Ascending aorta (tissue), 2 donors: ENCODE measurements at places on chromosomes 11 and 22. TPM values are rescaled to one million over a fixed set of nuclear protein-coding genes. Genes with fewer than 3 reads are reported as not detected.

- no peak overlapping the region for H3K27ac ChIP-seq
- H3K4me1 ChIP-seq, result peaks cover 12% of the 10 kb centered on the region
- no peak overlapping the region for H3K4me3 ChIP-seq
- DNase-seq, result no peak
- H3K36me3 ChIP-seq, result peaks cover 90% of the 10 kb centered on the region
- no peaks in the 10 kb centered on the region for H3K27me3 ChIP-seq
Measured at GRCh38 chr22:38300197-38300945, 16.9 kb downstream of the CSNK1E start.

The PRODH gene
- 1.4 TPM for total RNA-seq

The HIPK3 gene
- 302 TPM for total RNA-seq

The SREBF2 gene
- 46.1 TPM for total RNA-seq

The RCN1 gene
- 85.0 TPM for total RNA-seq

- H3K4me1 ChIP-seq, result no peaks in the 10 kb centered on the region
- H3K27me3 ChIP-seq, result no peaks in the 10 kb centered on the region
- H3K27ac ChIP-seq, result no peak overlapping the region
- no peaks in the 10 kb centered on the region for H3K36me3 ChIP-seq
- no peak overlapping the region for H3K4me3 ChIP-seq
Measured at GRCh38 chr11:86386746-86387145, 12.1 kb downstream of the CCDC81 start.

The RTN4R gene
- total RNA-seq, result 0.43 TPM

The MFRP gene
- not detected for total RNA-seq

The ART1 gene
- total RNA-seq, result 5.6 TPM
